ENCODE measurements at places on chromosomes 16 and 17. TPM values are rescaled to one million over a fixed set of nuclear protein-coding genes. Genes with fewer than 3 reads are reported as not detected.
A peak's percentile ranks its signal among the peaks of the same experiment; 100 is the strongest.

DNA sequence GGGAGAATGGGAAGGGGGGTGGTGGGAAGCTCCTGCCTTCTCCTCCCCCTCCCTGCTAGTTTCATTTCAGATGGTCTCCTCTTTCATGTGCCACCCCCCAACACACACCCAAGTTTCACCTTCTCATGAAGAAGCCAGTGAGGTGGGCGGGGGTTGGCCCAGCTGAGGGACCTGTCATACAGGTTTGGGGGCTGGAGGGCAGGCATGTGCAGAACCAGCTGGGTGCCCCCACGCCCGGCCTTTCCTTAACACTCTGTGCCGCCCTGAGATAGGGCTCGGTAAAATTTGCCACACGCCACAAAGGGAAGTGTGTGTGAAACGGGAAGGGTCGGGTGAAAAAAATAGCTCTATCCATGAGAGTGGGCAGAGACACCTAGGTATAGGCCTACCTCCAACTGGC, 57.4 kb downstream of the PIPOX start:
- DNase-seq: no peak
- no peak overlapping the region for H3K4me3 ChIP-seq
- no peak overlapping the region for H3K27ac ChIP-seq
- no peaks in the 10 kb centered on the region for H3K27me3 ChIP-seq
- H3K4me1 ChIP-seq: peaks cover 12% of the 10 kb centered on the region

DNA sequence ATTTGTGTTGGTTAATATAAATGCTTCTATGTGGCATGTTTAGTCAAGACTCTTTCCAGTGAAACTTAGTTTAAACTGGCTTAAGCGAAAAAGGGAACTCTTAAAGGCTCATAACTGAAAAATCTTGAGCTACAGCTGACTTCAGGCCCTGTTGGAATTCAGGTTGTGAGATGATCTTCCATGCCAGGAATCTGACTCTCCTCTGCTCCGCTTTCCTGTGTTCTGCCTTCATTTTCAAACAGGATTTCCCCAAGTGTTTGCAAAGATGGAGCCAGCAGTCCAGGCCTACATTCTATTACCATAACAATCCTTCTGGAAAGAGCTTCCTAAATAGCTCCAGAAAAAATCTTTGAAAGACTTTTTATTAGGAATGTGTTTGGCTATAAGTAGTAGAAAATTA, 134.9 kb downstream of the NLK start:
- H3K4me3 ChIP-seq: no peak overlapping the region
- peaks cover 38% of the 10 kb centered on the region for H3K4me1 ChIP-seq
- no peaks in the 10 kb centered on the region for H3K27me3 ChIP-seq
- no peak overlapping the region for H3K27ac ChIP-seq

PARN gene
- 39.4 TPM for total RNA-seq

DNA sequence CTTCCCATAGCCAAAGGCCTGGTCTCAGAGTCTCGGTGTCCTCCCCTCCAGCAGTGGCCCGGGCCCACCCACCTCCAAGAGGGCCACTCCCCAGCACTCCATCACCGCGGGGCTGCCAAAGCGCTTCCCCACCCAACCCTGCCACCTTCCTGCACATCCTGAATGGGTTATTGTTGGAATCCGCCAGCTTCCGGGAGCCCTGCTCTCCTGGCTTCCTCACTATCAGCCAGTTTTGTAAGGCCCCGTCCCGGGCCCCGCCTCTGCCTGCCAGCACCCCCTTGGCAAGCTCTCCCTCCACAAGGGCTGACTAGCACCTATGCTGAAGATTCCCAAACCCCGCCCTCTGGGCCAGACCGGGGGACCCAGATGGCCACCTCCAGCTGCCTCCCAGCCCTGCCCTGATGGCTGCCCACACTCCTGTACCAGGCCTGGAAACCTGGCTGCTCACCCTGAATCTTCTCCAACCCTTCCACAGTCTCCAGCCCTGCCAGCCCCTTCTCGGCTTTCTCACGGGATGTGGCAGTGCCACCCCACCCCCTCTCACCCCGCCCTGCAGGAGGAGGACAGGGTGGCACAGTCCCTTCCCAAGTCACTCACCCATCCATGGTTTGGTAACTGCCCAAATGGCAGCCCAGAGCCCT, 14.4 kb downstream of the MYBBP1A start:
- no peak overlapping the region for H3K27ac ChIP-seq
- peaks cover 23% of the 10 kb centered on the region for H3K36me3 ChIP-seq
- H3K27me3 ChIP-seq: no peaks in the 10 kb centered on the region
- no peak overlapping the region for H3K4me3 ChIP-seq

GRCh38 chr16:72501739-72502593, 330.0 kb upstream of the PMFBP1 start:
- no peak overlapping the region for H3K27ac ChIP-seq
- H3K4me1 ChIP-seq: peaks cover 4% of the 10 kb centered on the region
- no peaks in the 10 kb centered on the region for H3K27me3 ChIP-seq
- peak; percentile 67 for DNase-seq
- no peaks in the 10 kb centered on the region for H3K36me3 ChIP-seq

DNA sequence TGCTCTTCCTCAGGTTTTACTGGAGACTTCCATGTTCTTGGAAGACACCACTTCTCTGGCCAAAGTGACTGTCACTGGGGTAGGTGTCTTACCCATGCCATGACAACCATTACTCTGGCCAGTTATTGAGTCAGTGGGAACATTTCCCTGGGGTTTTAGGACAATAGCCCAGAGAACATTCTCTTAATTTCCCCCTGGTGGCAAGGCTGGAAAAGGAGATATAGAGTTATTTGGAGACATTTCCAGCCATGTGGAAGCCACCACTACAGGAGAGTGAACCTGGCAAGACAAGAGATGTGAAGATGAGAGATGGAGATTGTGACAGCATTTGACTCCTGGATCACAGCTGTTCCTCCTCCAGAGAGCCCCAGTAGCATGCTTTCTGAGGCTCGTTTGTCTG, 106.2 kb downstream of the CDK5R1 start:
- no peaks in the 10 kb centered on the region for H3K36me3 ChIP-seq
- no peak for DNase-seq
- no peaks in the 10 kb centered on the region for H3K27me3 ChIP-seq
- H3K4me3 ChIP-seq: no peak overlapping the region

- no peak for DNase-seq
- no peak overlapping the region for H3K4me3 ChIP-seq
- peaks cover 62% of the 10 kb centered on the region for H3K36me3 ChIP-seq
- H3K4me1 ChIP-seq: no peaks in the 10 kb centered on the region
- H3K27ac ChIP-seq: no peak overlapping the region
Measured at GRCh38 chr17:11138023-11138422, 103.0 kb upstream of the SHISA6 start.

- peaks cover 86% of the 10 kb centered on the region for H3K27me3 ChIP-seq
- no peak overlapping the region for H3K27ac ChIP-seq
- peaks cover 17% of the 10 kb centered on the region for H3K4me1 ChIP-seq
- H3K4me3 ChIP-seq: no peak overlapping the region
- no peaks in the 10 kb centered on the region for H3K36me3 ChIP-seq
Measured at GRCh38 chr17:72407336-72407909, 286.6 kb downstream of the SOX9 start.

DNA sequence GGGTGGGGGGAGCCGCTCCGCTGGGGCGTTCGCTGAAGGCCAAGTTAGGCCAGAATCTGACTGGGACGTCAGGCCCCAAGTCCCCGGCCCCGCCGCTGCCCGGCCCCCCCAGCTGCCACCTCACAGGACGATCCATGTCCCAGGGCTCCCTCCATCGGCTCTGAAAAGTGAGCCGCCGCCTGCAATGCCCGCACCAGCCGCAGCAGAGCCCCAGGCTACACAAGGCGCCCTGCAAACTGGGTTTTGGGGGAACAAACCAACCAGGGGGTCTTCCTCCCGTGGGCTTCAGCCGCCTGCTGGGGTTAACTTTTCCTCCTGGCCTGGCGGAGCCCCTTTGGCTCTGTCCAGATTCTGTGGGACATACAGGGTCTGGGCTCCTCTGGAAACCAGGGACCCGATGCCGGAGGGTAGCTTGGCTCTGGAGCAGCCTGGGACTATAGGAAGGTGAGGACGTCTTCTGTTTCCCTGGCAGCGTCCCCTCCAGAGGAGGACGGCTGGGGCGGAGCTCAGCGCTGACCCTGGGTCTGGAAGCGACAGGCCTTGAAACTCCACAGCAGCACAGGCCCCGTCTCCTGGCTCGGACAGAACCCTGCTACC, 835 bp downstream of the NME4 start:
- DNase-seq: peak; percentile 79
- peaks cover 3% of the 10 kb centered on the region for H3K27me3 ChIP-seq
- peak overlapping the region; percentile 86 for H3K27ac ChIP-seq

- peak overlapping the region; percentile 77 for H3K27ac ChIP-seq
- peak; percentile 50 for DNase-seq
- no peaks in the 10 kb centered on the region for H3K36me3 ChIP-seq
- H3K4me1 ChIP-seq: peaks cover 14% of the 10 kb centered on the region
- no peaks in the 10 kb centered on the region for H3K27me3 ChIP-seq
- H3K4me3 ChIP-seq: no peak overlapping the region
Measured at GRCh38 chr16:3001316-3001715, 11.4 kb upstream of the CLDN9 start.

DNA sequence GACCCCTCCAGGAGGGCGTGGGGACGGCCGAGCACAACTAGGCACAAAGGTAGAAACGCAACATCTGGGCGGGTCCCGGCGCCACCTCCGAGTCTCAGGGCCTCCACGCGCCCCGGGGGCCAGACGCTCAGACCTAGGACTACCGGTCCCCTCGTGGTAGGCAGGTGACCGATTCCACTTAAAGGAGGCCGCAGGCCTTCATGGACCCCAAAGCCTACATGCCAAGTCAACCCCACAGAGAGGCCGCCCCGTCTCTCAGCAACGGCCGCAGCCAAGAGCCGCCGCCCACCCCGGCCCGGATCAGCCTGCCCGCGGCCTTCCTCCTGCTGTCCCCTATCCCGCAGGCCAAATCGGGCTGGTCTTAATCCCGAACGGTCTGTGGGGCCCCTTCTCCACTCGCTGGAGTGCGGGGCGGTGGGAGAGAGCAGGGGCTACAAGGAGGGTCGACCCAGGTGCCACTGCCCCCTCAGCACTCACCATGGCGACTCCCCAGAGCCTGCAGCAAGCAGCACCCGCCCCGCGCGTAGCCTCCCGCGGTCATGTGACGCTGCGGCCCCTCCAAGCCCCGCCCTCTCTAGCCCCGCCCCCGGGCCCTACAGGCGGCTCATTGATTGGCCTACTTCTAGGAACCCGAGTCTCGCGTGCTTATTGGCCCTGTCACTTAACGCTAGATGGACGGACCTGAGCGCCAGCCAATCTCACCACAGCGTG, at the start of gene VPS35:
Gene VPS35, minus strand, starts transcription at position 525 of the 711 bp plus-strand sequence. Its CDS starts 45 bp downstream, at position 480.
- peaks cover 40% of the 10 kb centered on the region for H3K4me1 ChIP-seq
- DNase-seq: peak; percentile 100
- no peak within 1 kb of the TSS for H3K4me3 ChIP-seq
- H3K27me3 ChIP-seq: no peaks in the 10 kb centered on the region

KRTAP4-5 gene
- not detected for total RNA-seq

UMOD gene
- not detected for total RNA-seq

DNA sequence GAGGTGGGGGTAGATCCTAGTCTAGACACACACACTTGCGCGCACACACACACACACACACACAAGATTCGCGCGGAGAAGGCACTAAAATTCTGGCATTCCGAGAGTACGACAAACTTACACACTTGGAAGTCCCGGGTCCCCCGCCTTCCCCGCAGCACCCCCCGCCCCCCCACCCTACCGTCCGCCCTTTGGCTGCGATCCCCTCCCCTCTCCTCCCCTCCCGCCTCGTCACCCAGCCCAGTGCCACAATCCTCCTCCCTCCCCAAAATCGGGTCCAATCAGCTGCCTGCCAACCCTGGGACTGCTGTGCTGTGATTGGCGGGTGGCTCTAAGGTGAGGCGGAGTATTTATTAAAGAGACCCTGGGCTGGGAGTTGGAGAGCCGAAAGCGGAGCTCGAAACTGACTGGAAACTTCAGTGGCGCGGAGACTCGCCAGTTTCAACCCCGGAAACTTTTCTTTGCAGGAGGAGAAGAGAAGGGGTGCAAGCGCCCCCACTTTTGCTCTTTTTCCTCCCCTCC, at the start of gene SOX9:
Gene SOX9, plus strand, starts transcription at position 379 of the 522 bp plus-strand sequence. CDS start 372 bp downstream, outside the sequence.
- peaks cover 51% of the 10 kb centered on the region for H3K4me1 ChIP-seq
- H3K36me3 ChIP-seq: peaks cover 7% of the 10 kb centered on the region
- peak; percentile 89 for DNase-seq

- peak within 1 kb of the TSS; percentile 99 for H3K4me3 ChIP-seq
- H3K27me3 ChIP-seq: no peaks in the 10 kb centered on the region
- peak within 1 kb of the TSS; percentile 98 for H3K27ac ChIP-seq
Measured at GRCh38 chr16:1772908-1773702, at the start of gene MRPS34. Gene MRPS34 (minus strand): TSS chr16:1773134. CDS start chr16:1773119, 15 bp downstream.

GRCh38 chr17:347309-347899, 5.2 kb downstream of the RPH3AL start:
- no peaks in the 10 kb centered on the region for H3K36me3 ChIP-seq
- H3K27ac ChIP-seq: no peak overlapping the region
- no peak overlapping the region for H3K4me3 ChIP-seq
- no peaks in the 10 kb centered on the region for H3K27me3 ChIP-seq

GRCh38 chr16:3266873-3267537, 10.6 kb upstream of the MEFV start:
- no peak overlapping the region for H3K4me3 ChIP-seq
- peaks cover 48% of the 10 kb centered on the region for H3K27me3 ChIP-seq
- H3K36me3 ChIP-seq: no peaks in the 10 kb centered on the region

DNA sequence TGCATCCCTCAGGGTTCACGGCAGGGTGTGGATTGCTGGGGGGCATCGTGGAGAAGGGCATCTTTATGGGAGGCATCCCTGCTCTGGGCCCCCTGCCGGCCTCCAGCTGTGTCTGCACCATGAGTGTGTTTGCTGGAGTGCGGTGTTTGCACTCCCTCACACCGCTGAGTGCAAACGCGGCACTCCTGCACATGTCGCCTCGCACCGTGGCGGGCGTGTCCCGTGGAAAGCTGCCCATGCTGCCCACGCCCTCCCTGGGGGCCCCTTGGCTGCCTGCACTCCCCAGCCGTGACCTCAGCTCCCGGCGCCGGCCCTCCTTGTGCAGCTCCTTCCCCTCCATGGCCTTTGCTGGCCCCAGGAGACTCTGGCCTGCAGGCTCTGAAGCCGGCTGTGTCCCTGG, 74.6 kb upstream of the ZNF750 start:
- H3K27me3 ChIP-seq: no peaks in the 10 kb centered on the region
- H3K4me3 ChIP-seq: no peak overlapping the region
- H3K36me3 ChIP-seq: peaks cover 31% of the 10 kb centered on the region
- no peak for DNase-seq
- 0 out of 2 replicates have a peak, but pooled peaks cover 3% of the 10 kb centered on the region for H3K4me1 ChIP-seq

DNA sequence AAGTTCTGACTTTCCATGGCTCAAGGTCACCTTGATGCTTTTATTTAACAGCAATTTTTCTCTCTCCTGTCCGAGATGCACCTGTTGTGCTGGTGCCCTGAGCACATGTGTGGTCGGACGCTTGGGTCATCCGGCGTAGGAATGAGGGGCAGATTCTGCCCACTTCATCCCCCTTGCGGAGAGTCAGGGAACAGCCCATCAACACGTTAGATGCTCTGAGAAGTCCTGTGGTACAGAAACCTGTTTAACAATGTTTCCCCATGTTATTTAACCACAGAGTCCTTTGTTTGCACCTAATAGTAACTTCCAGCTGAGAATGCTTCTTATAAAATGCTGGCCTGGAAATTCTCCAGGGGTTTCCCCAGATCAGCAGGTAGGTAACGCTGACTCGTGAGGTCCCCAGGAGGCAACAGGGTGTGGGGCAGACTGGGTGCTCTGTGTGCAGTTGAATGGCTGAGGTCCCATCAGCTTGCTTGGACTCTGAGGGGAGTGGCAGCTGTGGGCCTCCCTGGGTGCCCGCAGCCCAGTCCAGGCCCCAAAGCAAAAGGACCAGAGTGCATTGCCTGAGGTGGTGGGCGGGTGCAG, 17.8 kb downstream of the DOC2B start:
- H3K27me3 ChIP-seq: no peaks in the 10 kb centered on the region
- H3K4me1 ChIP-seq: no peaks in the 10 kb centered on the region
- peak; percentile 53 for DNase-seq
- H3K4me3 ChIP-seq: no peak overlapping the region

- H3K27me3 ChIP-seq: no peaks in the 10 kb centered on the region
- DNase-seq: no peak
- H3K4me3 ChIP-seq: peak within 1 kb of the TSS; percentile 83
Measured at GRCh38 chr16:2214719-2214968, at the start of gene PGP. Gene PGP (minus strand): TSS chr16:2214840. CDS start chr16:2214777, 63 bp downstream.
